ENCODE measurements at places on chromosomes 1 and 21.

- DNase-seq, result no peak
Observed at GRCh38 chr1:234118911-234119310, 214.4 kb downstream of the SLC35F3 start.

DNA sequence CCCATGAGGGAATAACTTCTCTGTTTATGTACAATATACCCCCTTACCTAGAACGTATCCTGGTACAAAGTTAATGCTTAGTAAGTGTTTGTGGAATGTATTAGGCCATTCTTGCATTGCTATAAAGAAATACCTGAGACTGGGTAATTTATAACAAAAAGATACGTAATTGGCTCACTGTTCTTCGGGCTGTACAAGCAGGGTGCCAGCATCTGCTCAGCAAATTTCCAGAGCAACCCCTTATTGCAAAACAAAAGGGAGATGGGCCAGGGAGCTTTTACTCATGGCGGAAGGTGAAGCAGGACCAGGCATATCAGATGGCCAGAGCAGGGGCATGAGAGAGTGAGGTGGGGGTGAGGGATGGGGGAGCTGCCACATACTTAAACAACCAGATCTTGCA, 123.4 kb upstream of the C8B start:
- no peak for DNase-seq

- DNase-seq, result no peak
Observed at GRCh38 chr1:81760477-81761097, 40.1 kb upstream of the ADGRL2 start.

GRCh38 chr21:42607525-42608102, 45.8 kb upstream of the PDE9A start:
- DNase-seq, result no peak

GRCh38 chr1:63651161-63651701, 58.0 kb downstream of the PGM1 start:
- no peak for DNase-seq

All from inflammatory macrophage treated with lipopolysaccharide for 4 hours (primary cell).